ENCODE measurements at places on chromosomes 5 and 9.

- no peak for DNase-seq
These were observed 81.5 kb downstream of the WNK2 start for GRCh38 chr9:93265301-93265971.

DNA sequence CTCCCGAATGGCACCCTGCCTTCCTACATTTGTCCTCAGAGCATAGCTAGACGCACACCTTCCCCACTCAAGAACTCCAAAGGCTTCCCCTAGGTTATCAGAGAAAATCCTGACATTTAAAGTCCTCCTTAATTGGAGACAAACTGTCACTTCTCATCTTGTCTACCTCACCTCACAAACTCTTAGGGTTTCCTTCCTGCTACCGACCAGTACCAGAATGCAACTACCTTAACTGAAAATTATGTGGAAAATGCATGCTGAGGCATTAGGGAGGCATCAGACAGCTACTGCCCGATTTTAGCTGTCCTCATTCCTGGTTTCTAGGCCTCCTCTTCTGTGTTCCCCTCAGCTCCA lies 17.9 kb upstream of the TNIP1 start:
- DNase-seq = no peak

GRCh38 chr5:174191850-174192655 lies 146.5 kb downstream of the NSG2 start:
- no peak for DNase-seq

DNA sequence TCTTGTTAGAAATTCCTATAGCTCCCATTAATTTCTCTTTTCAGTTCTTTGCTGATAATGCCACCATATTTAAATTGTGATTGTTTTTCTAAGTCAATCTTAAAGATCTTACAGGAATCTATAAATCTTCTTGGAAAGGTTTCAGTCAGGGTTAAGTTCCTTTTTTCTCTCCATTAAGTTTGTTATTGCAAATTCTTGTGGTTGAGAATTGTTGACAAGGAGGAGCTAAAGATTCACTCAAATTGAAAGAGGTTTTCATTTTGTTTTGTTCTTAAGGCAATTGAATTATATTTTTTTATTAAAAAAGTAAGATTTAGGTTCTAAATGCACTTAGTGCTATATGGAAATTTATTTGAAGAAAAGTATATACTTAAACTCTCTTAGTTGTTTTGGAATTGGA lies 213.4 kb downstream of the PRR16 start:
- no peak for DNase-seq

DNA sequence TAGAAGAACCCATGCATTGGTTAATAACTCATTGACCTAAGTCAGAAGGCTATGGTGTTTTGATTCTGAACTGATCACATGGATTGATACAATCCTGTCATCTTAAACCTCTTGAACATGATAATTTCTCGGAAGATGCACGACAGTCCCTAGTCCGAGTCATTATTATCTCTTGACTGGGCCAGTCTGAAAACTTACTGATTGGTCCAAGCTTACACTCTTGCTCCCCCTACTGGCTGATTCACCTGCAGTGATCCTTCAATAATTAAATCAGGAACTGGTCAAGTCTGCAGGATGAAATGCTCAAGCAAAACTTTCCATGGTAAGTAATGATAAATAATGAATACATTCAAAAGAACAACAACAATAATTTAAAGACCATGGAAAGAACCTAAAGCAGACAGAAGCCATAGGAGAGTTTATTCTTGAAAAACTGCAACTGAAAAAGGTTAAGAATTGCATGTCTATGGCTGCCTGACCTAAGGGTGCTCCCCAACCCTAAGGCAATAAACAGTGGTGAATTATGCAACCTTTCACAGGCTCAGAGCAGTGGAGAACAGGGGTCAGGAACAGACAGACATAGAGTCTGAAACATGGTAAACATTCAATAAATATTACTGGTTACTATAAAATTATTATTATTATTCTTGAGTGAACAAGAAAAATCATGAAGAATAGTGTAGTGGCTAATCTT lies 79.3 kb downstream of the BRINP1 start:
- peak; percentile 47 for DNase-seq

- DNase-seq = no peak
These were observed 82.7 kb downstream of the DOCK8 start for GRCh38 chr9:297104-297972.
